ENCODE measurements at places on chromosomes 6 and 20. TPM values are rescaled to one million over a fixed set of nuclear protein-coding genes. Genes with fewer than 3 reads are reported as not detected.
A peak's percentile ranks its signal among the peaks of the same experiment; 100 is the strongest.

DNA sequence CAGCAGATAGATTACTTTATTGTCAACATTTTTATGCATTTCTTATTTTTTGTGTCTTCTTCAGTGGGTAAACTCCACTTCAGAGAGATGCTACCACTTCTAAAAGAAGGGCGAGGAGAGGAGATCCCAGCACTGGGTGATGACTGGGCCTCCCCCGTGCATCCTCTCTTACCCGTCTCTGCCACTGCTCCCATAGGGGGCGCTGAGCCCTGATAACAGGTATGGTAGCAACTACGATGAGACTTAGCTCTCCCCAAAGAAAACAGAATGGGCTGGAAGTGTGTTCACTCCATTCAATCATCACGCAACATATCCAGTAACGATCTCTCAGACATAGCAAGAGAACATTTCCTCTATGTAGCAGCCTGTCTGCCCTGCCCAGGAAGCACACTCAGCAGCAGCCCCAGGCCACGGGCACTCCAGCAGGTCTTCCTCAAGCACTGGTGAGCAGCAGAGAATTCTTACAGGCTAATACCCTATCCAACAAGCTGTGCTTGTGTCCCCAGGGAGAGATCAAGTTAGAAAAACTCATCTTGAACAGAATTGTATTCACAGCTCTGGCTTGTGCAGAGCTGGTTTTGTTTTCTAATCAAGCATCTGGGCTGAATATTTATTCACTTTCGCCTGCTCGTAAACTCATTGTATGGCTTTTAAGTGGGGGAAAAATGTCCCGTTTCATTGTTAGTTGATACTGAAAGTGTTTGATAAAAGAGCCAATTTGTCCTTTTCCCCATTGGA, 533.1 kb upstream of the CDH4 start:
- peaks cover 14% of the 10 kb centered on the region for H3K27me3 ChIP-seq
- no peaks in the 10 kb centered on the region for H3K4me1 ChIP-seq
- H3K36me3 ChIP-seq, result no peaks in the 10 kb centered on the region
- DNase-seq, result no peak

DNA sequence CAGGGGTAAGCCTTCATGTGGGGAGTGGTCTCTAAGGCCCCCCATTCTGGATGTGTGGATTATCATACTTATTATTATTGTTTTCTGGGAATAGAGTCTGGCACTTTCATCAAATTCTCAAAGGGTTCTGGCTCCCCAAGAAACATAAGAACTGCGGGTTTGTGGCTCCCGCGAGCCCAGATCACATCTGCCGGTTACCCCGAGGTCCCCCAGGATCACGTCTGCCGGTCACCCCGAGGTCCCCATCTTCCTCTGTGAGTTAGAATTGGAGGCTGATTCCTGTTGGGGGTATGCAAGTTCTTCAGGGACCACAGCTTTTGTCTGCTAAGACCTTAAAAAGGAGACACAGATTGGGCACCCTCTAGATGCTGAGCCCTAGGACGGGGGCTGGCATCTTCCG, 116.7 kb upstream of the FRMD1 start:
- H3K4me3 ChIP-seq, result no peak overlapping the region
- no peaks in the 10 kb centered on the region for H3K4me1 ChIP-seq
- no peak for DNase-seq
- peaks cover 11% of the 10 kb centered on the region for H3K27me3 ChIP-seq

DNA sequence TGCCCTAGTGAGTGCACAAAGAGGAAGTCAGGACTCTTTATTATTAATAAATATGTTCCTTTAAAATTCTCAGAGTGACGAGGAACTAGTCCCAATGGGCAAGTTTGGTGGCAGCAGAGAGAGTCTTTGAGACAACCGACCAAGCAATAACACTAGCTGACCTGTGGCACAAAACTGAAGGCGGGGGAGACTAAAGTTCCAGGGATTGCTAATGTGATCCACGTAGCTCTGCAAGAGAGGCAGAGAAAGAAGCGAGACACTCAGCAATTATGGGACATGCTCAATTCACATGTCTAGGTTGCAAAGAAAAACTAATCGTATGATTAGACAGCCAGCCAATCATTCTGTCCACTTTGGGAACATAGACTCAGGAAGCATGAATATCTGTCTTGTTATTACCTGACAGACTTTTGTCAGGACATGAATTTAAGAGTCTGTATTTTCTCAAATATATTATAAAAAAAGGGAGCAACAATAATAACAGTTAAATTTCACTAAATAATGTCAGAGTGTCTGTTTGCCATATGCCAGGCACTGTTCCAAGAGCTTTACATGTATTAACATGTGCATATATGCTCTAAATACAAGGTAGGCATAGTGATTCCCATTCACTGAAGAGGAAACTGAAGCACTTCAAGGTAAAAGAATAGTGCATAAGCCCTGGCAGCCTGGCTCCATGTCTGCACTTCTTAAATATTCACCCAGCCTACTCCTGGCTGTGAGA, 81.0 kb downstream of the COL9A1 start:
- H3K36me3 ChIP-seq, result no peaks in the 10 kb centered on the region
- H3K27me3 ChIP-seq, result no peaks in the 10 kb centered on the region
- DNase-seq, result no peak
- no peak overlapping the region for H3K27ac ChIP-seq
- no peak overlapping the region for H3K4me3 ChIP-seq
- no peaks in the 10 kb centered on the region for H3K4me1 ChIP-seq

- no peaks in the 10 kb centered on the region for H3K4me1 ChIP-seq
- peaks cover 42% of the 10 kb centered on the region for H3K27me3 ChIP-seq
- no peak for DNase-seq
- H3K36me3 ChIP-seq, result no peaks in the 10 kb centered on the region
- no peak within 1 kb of the TSS for H3K4me3 ChIP-seq
- no peak within 1 kb of the TSS for H3K27ac ChIP-seq
Observed at GRCh38 chr20:3732327-3733118, at the start of gene HSPA12B. Gene HSPA12B (plus strand): TSS chr20:3732685. CDS start chr20:3738675, 5,990 bp downstream.

DNA sequence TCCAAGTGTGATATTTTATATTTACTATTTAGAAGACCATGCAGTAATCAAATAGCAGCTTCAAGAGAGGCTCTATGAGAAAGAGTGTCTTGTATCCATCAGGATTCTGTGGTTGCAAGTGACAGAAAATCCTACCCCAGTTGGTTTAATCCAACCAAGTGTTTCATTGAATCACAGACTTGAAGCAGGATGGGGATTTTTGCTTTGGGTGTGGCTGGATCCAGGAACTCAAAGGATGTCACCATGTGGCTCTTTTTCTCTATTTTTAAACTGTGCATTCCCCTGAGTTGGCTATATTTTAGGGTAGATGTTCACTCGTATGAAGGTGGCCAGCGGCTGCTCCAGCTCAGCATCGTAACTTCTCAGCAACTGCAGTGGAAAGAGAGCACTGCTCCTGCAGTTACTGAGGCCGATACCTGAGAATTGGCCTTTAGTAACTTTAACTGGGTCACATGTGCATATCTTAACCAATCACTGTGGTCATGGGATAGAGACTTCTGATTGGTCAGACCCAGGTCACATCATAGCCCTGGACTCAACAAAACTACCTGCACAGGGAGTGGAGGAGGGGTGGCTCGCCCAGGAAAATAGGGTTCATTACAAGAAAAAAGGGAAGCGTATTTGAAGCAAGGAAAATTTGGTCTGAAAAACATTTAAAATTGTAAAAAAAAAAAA, 396.1 kb upstream of the SULF2 start:
- no peak overlapping the region for H3K4me3 ChIP-seq
- no peak for DNase-seq
- H3K4me1 ChIP-seq, result no peaks in the 10 kb centered on the region
- no peaks in the 10 kb centered on the region for H3K36me3 ChIP-seq
- peaks cover 3% of the 10 kb centered on the region for H3K27me3 ChIP-seq
- H3K27ac ChIP-seq, result no peak overlapping the region

DNA sequence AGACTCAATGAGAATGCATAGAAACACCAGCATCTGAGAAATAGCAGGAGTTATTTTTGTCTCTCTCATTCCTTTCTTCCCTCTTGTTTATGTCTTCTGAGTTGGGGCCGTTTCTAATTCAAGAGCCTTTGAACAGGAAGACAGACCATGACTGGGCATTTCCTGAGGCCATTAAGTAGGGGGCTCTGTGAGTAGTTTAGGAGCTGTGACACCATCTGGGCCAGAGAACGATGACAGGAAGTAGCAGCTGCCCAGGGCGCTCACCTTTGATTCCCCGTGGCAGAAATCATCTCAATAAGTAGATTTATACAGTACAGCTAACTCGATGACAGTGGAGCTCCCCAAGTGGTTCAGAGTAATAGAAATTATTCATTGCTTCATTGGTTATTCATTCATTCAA, 298.4 kb upstream of the PLN start:
- H3K27me3 ChIP-seq, result peaks cover 30% of the 10 kb centered on the region
- no peaks in the 10 kb centered on the region for H3K36me3 ChIP-seq
- no peaks in the 10 kb centered on the region for H3K4me1 ChIP-seq
- H3K27ac ChIP-seq, result no peak overlapping the region
- no peak overlapping the region for H3K4me3 ChIP-seq

The BTN1A1 gene
- not detected for total RNA-seq

DNA sequence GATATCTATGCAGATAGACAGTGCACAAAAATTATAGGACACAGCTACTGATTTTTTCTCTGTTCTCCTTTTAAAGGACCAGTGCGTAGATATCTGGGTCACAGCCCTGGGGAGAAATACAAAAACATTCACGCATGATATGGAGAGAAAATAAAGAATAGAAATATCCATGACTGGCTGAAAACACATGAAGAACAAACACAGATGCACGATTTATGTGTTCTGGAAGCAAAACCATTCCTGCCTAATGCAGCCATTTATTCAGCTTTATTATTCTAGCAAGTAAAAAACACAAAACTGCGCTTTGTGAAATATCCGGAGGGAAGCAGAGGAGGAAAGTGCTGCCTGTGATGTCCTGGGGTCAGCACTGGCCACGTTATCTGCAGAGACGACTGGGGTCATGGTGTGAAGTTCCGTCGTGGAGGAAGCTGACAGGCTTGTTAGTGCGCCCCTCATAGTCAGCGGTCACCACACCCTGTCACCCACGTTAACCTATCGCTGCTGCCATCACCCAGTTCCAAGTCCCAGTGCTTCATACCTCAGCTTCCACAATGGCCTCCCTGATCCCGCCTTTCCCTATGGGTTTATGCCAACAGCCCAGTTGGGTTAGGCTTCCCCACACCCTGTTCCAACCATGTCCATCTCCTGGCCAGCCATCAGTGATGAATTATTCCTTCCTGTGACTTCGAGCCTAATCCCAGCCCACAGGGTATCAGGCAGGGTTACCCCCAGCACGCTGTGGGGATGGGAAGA, 86.6 kb upstream of the RPS6KA2 start:
- no peaks in the 10 kb centered on the region for H3K36me3 ChIP-seq
- peaks cover 6% of the 10 kb centered on the region for H3K27me3 ChIP-seq
- no peak overlapping the region for H3K4me3 ChIP-seq
- DNase-seq, result no peak
- no peaks in the 10 kb centered on the region for H3K4me1 ChIP-seq

DNA sequence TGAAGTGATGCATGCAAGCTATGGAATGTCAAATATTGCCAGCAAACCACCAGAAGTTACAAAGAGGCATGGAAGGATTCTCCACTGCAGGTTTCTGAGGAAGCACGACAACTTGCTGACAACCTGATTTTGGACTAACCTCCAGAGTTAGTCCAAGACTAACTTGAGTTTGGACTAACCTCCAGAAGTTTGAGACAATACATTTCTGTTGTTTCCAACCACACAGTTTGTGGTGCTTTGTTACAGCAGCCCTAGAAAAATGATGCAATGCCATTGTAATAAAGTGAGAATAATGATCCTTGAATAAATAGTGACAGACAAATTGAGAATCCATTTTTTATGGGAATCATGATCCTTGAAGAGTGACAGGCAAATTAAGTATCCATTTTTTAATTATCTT, 169.9 kb upstream of the HDDC2 start:
- H3K4me3 ChIP-seq, result no peak overlapping the region
- H3K27ac ChIP-seq, result peak overlapping the region; percentile 2
- H3K36me3 ChIP-seq, result no peaks in the 10 kb centered on the region
- no peak for DNase-seq
- H3K4me1 ChIP-seq, result no peaks in the 10 kb centered on the region

GRCh38 chr20:37733416-37733815, 39.6 kb downstream of the CTNNBL1 start:
- no peak for DNase-seq
- peaks cover 16% of the 10 kb centered on the region for H3K4me1 ChIP-seq
- H3K4me3 ChIP-seq, result no peak overlapping the region

The RBBP8NL gene
- not detected for total RNA-seq

DNA sequence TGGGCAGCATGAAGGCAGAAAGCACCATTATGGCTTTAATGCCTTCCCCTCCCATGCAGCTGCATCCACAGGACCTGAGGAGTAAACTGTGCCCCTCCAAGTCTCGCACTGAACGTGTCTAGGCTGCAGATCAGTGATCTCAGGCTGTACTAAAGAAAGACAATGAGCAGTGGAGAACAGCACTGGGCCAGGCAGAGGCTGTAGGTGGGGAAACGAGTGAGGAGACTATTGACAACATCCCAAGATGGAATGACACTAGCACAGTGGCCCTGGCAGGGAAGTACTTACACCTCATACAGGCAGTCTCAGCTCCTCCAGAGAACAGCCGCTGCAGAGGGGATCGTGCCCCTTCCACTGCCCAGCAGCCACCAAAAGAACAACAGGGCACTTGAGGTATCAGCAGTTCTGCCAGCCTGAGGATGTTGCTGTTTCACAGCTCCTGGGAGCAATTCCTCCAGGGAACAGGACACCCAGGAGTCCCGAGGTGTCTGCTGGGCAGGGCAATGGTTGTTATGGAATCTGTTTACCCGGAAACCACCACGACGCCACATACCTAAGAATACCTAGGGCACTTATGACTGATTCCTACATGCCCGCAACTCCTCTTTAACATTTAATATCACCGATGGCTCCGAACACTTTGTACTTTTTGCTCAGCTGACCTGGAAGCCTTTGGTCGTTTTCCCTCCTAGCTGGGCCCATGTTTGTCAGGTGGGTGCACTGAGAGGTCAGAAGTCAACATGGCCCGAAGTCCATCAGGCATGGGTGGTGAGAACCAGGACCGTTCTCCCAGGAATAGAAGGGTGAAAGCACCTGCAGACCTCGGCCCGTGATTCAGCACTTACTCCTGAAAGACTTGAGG, 79.1 kb downstream of the SLC22A23 start:
- no peak for DNase-seq
- no peak overlapping the region for H3K27ac ChIP-seq
- no peaks in the 10 kb centered on the region for H3K36me3 ChIP-seq
- H3K27me3 ChIP-seq, result peaks cover 11% of the 10 kb centered on the region
- peaks cover 30% of the 10 kb centered on the region for H3K4me1 ChIP-seq

The RAET1E gene
- total RNA-seq, result not detected

The TDRD6 gene
- not detected for total RNA-seq

DNA sequence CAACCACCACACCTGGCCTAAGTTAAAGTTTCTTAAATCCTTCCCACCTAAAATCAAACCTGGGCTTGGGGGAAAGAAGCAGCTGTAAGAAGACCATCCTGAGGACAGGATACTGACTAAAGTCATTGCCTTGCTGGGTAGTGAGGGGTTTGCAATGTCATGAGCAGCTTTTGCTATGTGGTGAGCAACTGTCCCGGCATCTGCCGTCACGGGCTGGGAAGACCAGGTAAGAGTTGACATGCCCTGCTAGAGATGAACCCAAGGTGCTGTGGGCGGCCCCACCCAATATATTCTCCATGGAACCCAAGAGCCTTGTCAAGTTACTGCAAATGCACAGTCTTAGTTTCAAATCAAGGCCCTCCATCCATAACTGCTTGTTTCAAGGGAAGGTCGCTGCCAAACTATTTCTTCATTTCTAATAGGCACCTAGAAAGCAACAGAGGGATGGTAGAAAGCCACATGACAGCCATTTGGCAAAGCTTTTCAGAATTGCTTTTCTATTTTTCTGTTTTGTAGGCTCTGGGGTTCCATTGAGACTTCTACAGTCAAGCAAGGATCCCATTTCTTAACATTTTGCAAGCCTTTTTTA, 357.8 kb upstream of the JARID2 start:
- DNase-seq, result no peak
- no peak overlapping the region for H3K4me3 ChIP-seq
- no peaks in the 10 kb centered on the region for H3K27me3 ChIP-seq
- H3K36me3 ChIP-seq, result no peaks in the 10 kb centered on the region
- no peaks in the 10 kb centered on the region for H3K4me1 ChIP-seq
- no peak overlapping the region for H3K27ac ChIP-seq

Data from activated T-cell treated with anti-CD3 and anti-CD28 coated beads, Interleukin-2, amount 50 U/mL, for 72 hours (primary cell).